ENCODE measurements at places on chromosomes 1 and 21.

DNA sequence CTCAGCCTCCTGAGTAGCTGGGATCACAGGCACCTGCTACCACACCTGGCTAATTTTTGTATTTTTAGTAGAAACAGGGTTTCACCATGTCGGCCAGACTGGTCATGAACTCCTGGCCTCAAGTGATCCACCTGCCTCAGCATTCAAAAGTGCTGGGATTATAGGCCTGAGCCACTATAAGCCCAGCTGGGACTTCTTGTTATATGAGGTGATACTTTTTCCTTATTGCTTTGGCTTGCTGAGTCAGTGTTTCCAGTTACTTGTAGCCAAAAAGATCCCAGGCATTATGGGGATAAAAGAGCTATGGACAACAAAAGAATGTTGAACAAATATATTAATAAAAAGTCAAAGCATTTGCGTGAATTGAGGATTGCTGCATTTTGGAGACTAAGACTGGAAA is 69.9 kb upstream of the LPGAT1 start:
- DNase-seq: no peak

DNA sequence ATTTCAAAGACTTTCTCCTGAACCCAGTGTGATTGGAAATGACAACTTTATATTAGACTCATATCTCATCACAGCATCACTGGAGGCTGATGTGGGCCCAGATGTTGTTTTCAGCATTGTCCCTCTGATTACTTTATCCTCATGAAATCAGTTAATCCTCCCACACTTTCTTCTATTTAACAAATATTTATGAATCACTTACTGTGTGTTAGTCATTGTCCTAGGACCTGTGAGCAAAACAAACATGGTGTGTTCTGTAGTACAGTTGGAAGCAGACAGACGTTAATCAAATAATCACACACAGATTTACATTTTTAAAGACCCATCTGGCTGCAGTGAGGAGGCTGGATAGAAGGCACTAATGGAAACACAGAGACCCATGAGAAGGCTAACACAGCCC is 383.7 kb downstream of the PRDM2 start:
- DNase-seq: no peak

- no peak for DNase-seq
Observed at GRCh38 chr1:154821083-154821482, 49.0 kb downstream of the KCNN3 start.

GRCh38 chr1:16165073-16165364 is 9.2 kb upstream of the EPHA2 start:
- DNase-seq: no peak

DNA sequence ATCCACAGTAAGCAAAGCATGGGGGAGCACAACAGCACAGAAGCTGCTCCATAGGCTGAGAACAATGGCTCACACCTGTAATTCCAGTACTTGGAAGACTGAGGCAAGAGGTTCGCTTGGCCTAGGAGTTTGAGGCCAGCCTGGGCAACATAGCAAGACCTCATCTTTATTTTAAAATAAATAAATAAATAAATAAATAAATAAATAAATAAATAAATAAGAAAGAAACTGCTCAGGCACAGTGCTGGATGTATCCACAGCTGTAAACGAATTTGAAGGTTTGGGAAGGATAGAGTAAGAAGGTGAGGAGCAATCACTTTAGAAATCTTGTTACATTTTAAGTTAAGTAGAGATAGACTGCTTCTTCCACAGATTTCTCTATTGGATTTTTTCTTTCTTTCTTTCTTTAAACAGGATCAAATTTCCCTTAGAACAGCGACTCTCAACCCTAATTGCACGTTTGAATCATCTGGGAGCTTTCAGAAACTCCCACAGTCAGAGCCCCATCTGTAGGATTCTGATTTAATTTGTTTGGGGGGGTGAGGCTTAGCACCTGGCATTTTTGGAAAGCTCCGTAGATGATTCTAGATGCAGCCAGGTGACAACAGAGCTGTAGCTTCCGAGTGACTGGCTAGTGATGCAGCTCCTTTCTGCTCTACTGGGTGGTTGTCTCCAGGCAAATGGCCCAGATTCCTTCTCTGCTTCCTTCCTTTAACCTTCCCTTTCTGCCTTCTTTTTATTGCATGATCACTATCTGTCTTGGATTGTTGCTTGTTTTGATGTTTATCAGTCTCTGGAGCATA is 53.5 kb downstream of the S1PR1 start:
- no peak for DNase-seq

GRCh38 chr1:84379138-84379916 is 19.0 kb upstream of the DNASE2B start:
- no peak for DNase-seq

DNA sequence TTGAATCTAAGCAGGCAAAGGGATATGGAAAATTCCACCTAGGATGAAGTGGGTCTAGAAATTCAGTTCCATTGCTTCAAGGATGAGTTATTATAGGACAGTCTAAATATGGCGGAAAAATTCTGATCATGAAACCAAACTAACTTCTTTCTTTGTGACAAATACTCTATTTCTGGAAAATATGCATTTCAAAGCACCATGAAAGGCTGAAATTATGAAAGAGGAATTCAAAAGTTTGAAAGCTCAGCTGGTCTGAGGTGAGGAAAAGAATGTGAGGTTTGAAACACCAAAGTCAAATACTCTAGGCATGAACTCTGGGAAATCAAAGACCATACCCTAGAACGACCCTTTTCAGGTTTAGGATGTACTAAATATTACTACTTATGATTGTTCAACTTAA is 36.4 kb upstream of the COL11A1 start:
- no peak for DNase-seq

DNA sequence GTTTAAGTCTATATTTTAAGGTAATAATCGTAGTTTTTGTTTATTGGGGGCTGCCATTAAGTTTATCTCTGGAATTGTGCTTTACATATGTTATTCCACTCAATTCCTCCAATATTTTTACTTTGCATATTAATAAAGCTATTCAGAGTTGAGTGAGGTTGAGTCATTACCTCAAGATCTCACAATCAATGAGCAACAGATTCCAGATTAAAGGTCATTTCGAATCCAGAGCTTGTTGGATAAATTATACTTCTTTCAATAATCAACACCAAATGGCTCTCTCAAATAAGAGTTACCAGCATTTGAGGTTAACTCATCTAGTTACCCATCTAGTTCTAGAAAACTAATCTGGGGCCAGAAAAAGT is 16.7 kb downstream of the RGS4 start:
- no peak for DNase-seq

GRCh38 chr1:159197561-159198557 is 6.8 kb upstream of the ACKR1 start:
- no peak for DNase-seq

GRCh38 chr1:179798864-179799516 is 55.9 kb downstream of the FAM163A start:
- DNase-seq: no peak

DNA sequence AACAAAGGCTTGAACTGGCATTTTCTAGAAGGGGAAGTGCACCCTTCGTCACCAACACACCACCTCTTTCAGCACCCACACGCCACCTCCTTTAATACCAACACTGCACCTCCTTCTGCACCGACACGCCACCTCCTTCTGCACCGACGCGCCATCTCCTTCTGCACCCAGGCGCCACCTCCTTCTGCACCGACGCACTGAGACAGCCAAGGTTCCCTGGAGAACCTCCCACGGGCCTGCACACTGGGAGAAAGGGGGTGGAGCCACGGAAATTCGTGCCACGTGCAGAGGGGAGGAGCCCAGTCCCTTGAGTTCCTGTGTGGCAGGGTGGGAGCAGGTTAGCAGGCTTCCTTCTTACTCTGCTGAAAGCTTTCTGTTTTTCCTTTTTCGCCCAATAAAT is 327.9 kb upstream of the C1orf174 start:
- DNase-seq: no peak

GRCh38 chr1:52098139-52098871 is 42.2 kb downstream of the BTF3L4 start:
- DNase-seq: no peak

GRCh38 chr1:63245186-63245585 is 77.2 kb upstream of the FOXD3 start:
- no peak for DNase-seq

GRCh38 chr1:178011465-178011828 is 41.6 kb upstream of the SEC16B start:
- DNase-seq: no peak

- no peak for DNase-seq
Observed at GRCh38 chr1:219670426-219671149, 57.7 kb upstream of the ZC3H11B start.

Data from activated CD4-positive, alpha-beta T cell treated with anti-CD3 and anti-CD28 coated beads for 1 hour (primary cell).